ENCODE measurements at places on chromosomes 2 and 18. TPM values are rescaled to one million over a fixed set of nuclear protein-coding genes. Genes with fewer than 3 reads are reported as not detected.

Gene NT5DC4
- total RNA-seq, result not detected

Gene KLHL14
- total RNA-seq, result 0.28 TPM

Gene TDRD15
- total RNA-seq, result not detected

Gene METTL21A
- total RNA-seq, result 23.1 TPM

Gene HK2
- 39.9 TPM for total RNA-seq

Gene CHRNG
- total RNA-seq, result not detected

Gene GALNT5
- 20.1 TPM for total RNA-seq

Gene B4GALT6
- total RNA-seq, result 20.7 TPM

GRCh38 chr18:30450927-30451326 is 591.6 kb downstream of the DSC3 start:
- H3K27ac ChIP-seq, result no peak overlapping the region
- no peak for DNase-seq
- no peaks in the 10 kb centered on the region for H3K27me3 ChIP-seq
- H3K4me3 ChIP-seq, result no peak overlapping the region
- no peaks in the 10 kb centered on the region for H3K4me1 ChIP-seq

GRCh38 chr2:59019566-59020159 is 778.5 kb upstream of the FANCL start:
- H3K27me3 ChIP-seq, result no peaks in the 10 kb centered on the region
- no peaks in the 10 kb centered on the region for H3K36me3 ChIP-seq
- H3K4me3 ChIP-seq, result no peak overlapping the region

DNA sequence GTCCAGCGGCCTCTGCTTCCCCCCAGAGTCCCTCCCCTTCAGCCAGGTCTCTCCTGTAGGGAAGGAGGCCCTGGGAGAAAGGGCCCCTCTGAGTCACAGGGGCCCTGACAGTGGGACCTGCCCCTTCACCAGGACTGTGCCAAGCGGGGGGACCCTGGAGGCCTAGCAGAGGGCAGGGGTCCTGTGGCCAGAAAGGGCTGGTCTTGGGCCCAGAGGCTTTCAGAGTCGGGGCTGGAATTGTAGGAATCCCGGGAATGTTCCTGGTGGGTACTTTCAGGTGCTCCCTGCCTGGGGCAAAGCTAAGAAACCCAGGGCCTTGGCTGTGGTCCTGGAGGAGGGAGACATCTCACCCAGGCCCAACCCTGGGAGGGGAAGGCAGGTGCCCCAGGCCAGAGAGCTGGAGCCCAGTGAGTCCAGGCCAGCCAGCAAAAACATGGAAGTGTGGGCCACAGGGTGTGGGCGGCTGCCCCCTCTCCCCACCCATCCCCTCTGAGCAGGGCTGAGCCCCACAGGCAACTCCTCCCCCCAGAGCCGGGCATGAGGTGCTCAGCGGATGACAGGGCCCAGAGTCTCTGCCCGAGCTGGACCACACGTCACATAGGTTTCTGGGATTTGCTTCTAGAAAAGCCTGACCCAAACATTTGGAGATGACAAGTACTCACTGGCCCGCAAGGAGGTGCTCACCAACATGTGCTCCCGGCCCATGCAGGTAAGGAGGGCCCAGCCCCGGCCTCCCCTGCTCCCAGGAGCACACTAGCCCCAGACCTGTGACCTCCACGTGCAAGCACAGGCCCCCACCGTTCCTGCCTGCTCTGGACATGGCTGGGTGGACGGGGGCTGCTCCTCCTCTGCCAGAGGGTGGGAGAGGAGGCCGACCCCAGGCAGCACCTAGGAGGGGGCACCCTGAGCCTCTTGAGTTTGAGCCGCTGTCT is 48.2 kb upstream of the ALPP start:
- H3K27ac ChIP-seq, result no peak overlapping the region
- peak; percentile 32 for DNase-seq
- H3K27me3 ChIP-seq, result no peaks in the 10 kb centered on the region
- H3K4me1 ChIP-seq, result no peaks in the 10 kb centered on the region

DNA sequence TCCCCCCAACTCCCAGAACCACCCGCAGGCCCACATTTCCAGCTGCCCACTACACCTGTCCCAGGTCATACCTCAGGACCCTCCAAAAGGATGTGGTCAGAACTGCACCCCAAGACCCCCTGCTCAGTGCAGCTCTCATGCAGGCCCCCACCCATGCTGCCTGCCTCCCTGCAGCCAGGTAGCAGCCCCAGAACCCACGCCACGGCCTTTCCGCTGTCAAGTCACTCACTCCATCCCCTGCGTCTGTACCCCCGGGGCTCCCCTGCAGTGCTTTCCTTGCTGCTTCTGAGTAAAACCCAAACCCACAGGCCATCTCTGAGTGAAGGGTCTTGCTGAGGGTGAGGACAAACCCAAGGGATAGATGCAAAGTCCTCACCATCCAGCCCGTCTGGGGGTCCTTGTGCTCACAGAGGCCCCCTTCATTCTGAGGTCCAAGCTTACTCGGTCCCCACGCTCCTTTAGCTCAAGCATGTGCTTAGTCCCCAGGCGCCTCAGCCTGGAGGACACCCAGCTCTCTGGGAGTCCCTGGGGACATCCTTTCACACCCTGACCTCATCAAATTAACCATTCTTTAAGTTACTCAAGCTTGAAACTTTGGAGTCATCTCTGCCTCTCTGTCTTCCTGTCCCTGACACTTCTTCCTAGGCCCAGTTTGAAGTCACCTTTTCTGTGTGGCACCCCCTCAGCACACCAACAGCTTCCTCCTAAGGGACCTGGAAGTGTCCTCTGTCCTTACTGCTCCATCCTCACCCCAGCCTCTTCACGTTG is 130.1 kb downstream of the SMAD7 start:
- no peak overlapping the region for H3K4me3 ChIP-seq
- H3K36me3 ChIP-seq, result no peaks in the 10 kb centered on the region
- no peaks in the 10 kb centered on the region for H3K27me3 ChIP-seq
- H3K4me1 ChIP-seq, result peaks cover 5% of the 10 kb centered on the region
- H3K27ac ChIP-seq, result no peak overlapping the region

GRCh38 chr18:51654488-51655326 is 457.2 kb upstream of the MEX3C start:
- no peak overlapping the region for H3K27ac ChIP-seq
- no peaks in the 10 kb centered on the region for H3K36me3 ChIP-seq
- H3K27me3 ChIP-seq, result no peaks in the 10 kb centered on the region
- H3K4me1 ChIP-seq, result no peaks in the 10 kb centered on the region
- no peak overlapping the region for H3K4me3 ChIP-seq

- no peaks in the 10 kb centered on the region for H3K4me1 ChIP-seq
- no peak for DNase-seq
- H3K27me3 ChIP-seq, result no peaks in the 10 kb centered on the region
- H3K36me3 ChIP-seq, result peaks cover 16% of the 10 kb centered on the region
- H3K4me3 ChIP-seq, result no peak overlapping the region
Observed at GRCh38 chr2:207090389-207090788, 75.4 kb downstream of the KLF7 start.

- no peak for DNase-seq
- H3K4me3 ChIP-seq, result no peak overlapping the region
- no peaks in the 10 kb centered on the region for H3K27me3 ChIP-seq
- H3K27ac ChIP-seq, result no peak overlapping the region
Observed at GRCh38 chr2:96916156-96916630, 46.3 kb upstream of the SEMA4C start.

GRCh38 chr18:9631814-9632496 is 17.6 kb upstream of the PPP4R1 start:
- H3K4me3 ChIP-seq, result no peak overlapping the region
- H3K27me3 ChIP-seq, result no peaks in the 10 kb centered on the region
- DNase-seq, result no peak
- no peaks in the 10 kb centered on the region for H3K36me3 ChIP-seq

DNA sequence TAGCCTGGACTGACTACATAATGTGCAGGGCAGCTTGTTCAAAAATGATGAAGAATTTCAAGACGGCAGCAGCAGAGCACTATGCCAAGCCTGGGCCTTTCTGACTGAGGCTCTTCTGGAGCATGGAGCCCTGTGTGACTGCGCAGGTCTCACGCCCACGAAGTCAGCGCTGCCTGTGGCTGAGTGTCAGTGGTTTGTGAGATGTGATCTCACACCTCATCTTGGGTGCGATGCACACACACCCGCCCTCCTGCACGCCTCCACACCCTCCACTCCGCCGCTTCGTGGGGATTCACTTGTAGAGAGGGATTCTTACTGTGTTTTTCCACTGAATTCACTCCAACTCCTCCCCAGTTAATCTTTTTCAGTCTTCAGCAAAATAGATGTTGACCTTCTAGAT is 103.9 kb downstream of the VIT start:
- no peak overlapping the region for H3K27ac ChIP-seq
- H3K36me3 ChIP-seq, result no peaks in the 10 kb centered on the region
- no peaks in the 10 kb centered on the region for H3K27me3 ChIP-seq
- no peak overlapping the region for H3K4me3 ChIP-seq

- no peak overlapping the region for H3K4me3 ChIP-seq
- no peak overlapping the region for H3K27ac ChIP-seq
- no peak for DNase-seq
- H3K4me1 ChIP-seq, result no peaks in the 10 kb centered on the region
- H3K27me3 ChIP-seq, result no peaks in the 10 kb centered on the region
Observed at GRCh38 chr2:18455236-18455862, 105.1 kb downstream of the RDH14 start.

DNA sequence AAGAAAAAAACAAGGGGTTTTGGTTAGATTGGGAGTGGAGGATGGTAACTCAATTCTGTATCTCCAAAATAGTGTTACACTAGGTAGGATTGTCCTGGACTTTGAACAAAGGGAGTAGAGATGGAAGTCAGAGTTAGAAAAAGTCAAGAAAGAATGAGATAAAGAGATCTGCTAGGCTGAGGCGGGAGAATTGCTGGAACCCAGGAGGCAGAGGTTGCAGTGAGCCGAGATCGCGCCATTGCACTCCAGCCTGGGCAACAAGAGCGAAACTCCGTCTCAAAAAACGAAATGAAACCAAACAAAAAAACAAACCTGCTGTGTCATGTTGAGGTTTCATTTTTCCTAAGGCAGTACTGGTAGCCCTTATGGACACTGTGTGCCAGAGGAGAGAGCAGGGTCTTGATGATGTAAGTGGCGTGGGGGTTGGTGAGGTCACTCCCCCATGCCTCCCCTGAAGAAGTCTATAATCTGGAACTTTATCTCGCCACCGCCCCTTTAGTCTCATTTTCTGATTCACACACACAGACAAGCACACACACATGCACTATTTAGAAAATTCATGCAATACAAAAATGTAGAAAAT is 10.5 kb downstream of the DRC1 start:
- H3K27me3 ChIP-seq, result no peaks in the 10 kb centered on the region
- no peak overlapping the region for H3K27ac ChIP-seq
- no peaks in the 10 kb centered on the region for H3K36me3 ChIP-seq
- no peaks in the 10 kb centered on the region for H3K4me1 ChIP-seq
- no peak for DNase-seq
- H3K4me3 ChIP-seq, result peak overlapping the region; percentile 34

GRCh38 chr2:238081150-238081549 is 19.0 kb upstream of the ESPNL start:
- no peaks in the 10 kb centered on the region for H3K4me1 ChIP-seq
- no peak overlapping the region for H3K4me3 ChIP-seq
- H3K27me3 ChIP-seq, result no peaks in the 10 kb centered on the region
- no peak overlapping the region for H3K27ac ChIP-seq
- DNase-seq, result no peak

DNA sequence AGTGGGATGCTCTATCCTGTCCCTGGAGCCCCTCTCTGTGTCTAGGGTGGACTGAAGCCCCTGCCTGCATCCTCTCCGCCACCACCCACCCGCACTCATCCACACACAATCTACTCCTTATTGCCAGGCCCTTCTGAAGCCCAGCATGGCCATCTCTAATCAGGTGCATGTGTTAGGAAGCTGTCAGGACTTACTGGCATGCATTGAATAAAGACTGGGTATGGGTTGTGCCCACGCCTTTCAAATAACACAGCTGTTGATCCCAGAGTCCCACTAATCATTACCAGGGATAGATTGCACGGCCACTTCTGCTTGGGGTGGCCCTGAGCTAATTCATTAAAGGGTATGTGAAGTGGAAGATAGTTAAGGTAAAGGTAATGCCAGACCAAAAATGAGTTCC is 88.4 kb downstream of the CABLES1 start:
- DNase-seq, result no peak
- H3K27ac ChIP-seq, result no peak overlapping the region
- no peaks in the 10 kb centered on the region for H3K27me3 ChIP-seq
- no peaks in the 10 kb centered on the region for H3K36me3 ChIP-seq
- H3K4me1 ChIP-seq, result peaks cover 8% of the 10 kb centered on the region

GRCh38 chr2:145753041-145753608 is 1233.2 kb upstream of the ZEB2 start:
- no peaks in the 10 kb centered on the region for H3K36me3 ChIP-seq
- no peak for DNase-seq
- H3K27me3 ChIP-seq, result no peaks in the 10 kb centered on the region
- no peaks in the 10 kb centered on the region for H3K4me1 ChIP-seq
- H3K27ac ChIP-seq, result no peak overlapping the region

GRCh38 chr2:67225287-67225973 is 171.7 kb upstream of the ETAA1 start:
- no peak for DNase-seq
- H3K27me3 ChIP-seq, result no peaks in the 10 kb centered on the region
- no peaks in the 10 kb centered on the region for H3K4me1 ChIP-seq
- H3K36me3 ChIP-seq, result no peaks in the 10 kb centered on the region
- no peak overlapping the region for H3K27ac ChIP-seq
- H3K4me3 ChIP-seq, result no peak overlapping the region

- H3K27ac ChIP-seq, result no peak overlapping the region
- H3K27me3 ChIP-seq, result no peaks in the 10 kb centered on the region
- H3K4me1 ChIP-seq, result no peaks in the 10 kb centered on the region
- no peak for DNase-seq
Observed at GRCh38 chr2:750628-751027, 73.4 kb upstream of the TMEM18 start.

DNA sequence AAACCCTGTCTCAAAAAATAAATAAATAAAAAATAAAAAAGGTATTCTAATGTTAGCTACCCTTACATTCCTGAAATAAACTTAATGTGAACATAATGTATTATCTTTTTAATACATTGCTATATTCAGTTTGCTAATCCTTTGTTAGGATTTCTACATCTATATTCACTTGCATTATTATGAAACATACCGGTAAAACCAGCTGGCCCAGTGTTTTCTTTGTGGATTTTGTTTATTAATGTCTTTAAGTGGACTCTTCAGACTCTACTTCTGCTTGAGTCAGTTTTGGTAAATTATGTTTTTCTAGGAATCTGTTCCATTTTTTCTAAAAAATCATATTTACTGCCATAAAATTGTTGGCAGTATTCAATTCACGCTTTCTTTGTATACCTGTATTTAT is 34.5 kb downstream of the PTPN2 start:
- H3K4me1 ChIP-seq, result no peaks in the 10 kb centered on the region
- no peaks in the 10 kb centered on the region for H3K36me3 ChIP-seq
- DNase-seq, result no peak
- no peak overlapping the region for H3K27ac ChIP-seq
- no peaks in the 10 kb centered on the region for H3K27me3 ChIP-seq
- H3K4me3 ChIP-seq, result no peak overlapping the region

GRCh38 chr2:147824620-147825019 is 20.2 kb upstream of the ACVR2A start:
- H3K27ac ChIP-seq, result no peak overlapping the region
- H3K36me3 ChIP-seq, result no peaks in the 10 kb centered on the region
- no peaks in the 10 kb centered on the region for H3K27me3 ChIP-seq
- no peaks in the 10 kb centered on the region for H3K4me1 ChIP-seq
- no peak for DNase-seq
- H3K4me3 ChIP-seq, result no peak overlapping the region
